Epithelial cell of umbilical artery (primary cell): ENCODE measurements at places on chromosomes 16 and 17. TPM values are rescaled to one million over a fixed set of nuclear protein-coding genes. Genes with fewer than 3 reads are reported as not detected.

CLDN7 gene
- 12.9 and 15.6 TPM in 2 replicates for total RNA-seq

KCNH4 gene
- total RNA-seq = not detected in 2 replicates

CASKIN2 gene
- 4.5 and 7.0 TPM in 2 replicates for total RNA-seq

CYTH1 gene
- 26.6 and 34.5 TPM in 2 replicates for total RNA-seq

PSMB3 gene
- total RNA-seq = 540 and 549 TPM in 2 replicates

RCVRN gene
- total RNA-seq = not detected in 2 replicates

MT3 gene
- not detected in 2 replicates for total RNA-seq

TMEM106A gene
- 1.9 and 2.9 TPM in 2 replicates for total RNA-seq

FADS6 gene
- not detected in 2 replicates for total RNA-seq

CACNA1G gene
- total RNA-seq = not detected in 2 replicates

CCL8 gene
- not detected in 2 replicates for total RNA-seq

CUEDC1 gene
- total RNA-seq = 2.9 and 4.0 TPM in 2 replicates

ZCCHC14 gene
- total RNA-seq = 4.2 and 4.9 TPM in 2 replicates

STH gene
- total RNA-seq = not detected in 2 replicates

CDRT4 gene
- total RNA-seq = 0.46 and 0.65 TPM in 2 replicates

TBC1D3 gene
- not detected in 2 replicates for total RNA-seq

CES1 gene
- total RNA-seq = not detected in 2 replicates

CSH2 gene
- total RNA-seq = not detected in 2 replicates

CHST4 gene
- not detected in 2 replicates for total RNA-seq

SERPINF2 gene
- total RNA-seq = not detected in 2 replicates

CRHR1 gene
- total RNA-seq = not detected in 2 replicates

SLC13A2 gene
- not detected in 2 replicates for total RNA-seq

HOXB9 gene
- total RNA-seq = 0.32 and 0.76 TPM in 2 replicates

MMP2 gene
- 144 and 211 TPM in 2 replicates for total RNA-seq

GPRC5B gene
- 24.0 and 28.0 TPM in 2 replicates for total RNA-seq

C16orf89 gene
- not detected in 2 replicates for total RNA-seq

UTS2R gene
- not detected in 2 replicates for total RNA-seq

EVPL gene
- under 0.01 TPM in 1 of 2 replicates, not detected in the other for total RNA-seq

CCL5 gene
- 0.15 TPM in 1 of 2 replicates, not detected in the other for total RNA-seq

CX3CL1 gene
- total RNA-seq = 2.3 and 3.2 TPM in 2 replicates

KCNG4 gene
- total RNA-seq = not detected in 2 replicates

HOXB3 gene
- 5.8 and 11.2 TPM in 2 replicates for total RNA-seq
